Psoas muscle (tissue), 8 donors: ENCODE measurements at places on chromosomes 2 and 18. TPM values are rescaled to one million over a fixed set of nuclear protein-coding genes. Genes with fewer than 3 reads are reported as not detected.
A peak's percentile ranks its signal among the peaks of the same experiment; 100 is the strongest.

The GNLY gene
- total RNA-seq = 20.0 TPM

The KLF11 gene
- 17.6 TPM for total RNA-seq

The CLEC4F gene
- not detected for total RNA-seq

The MAP3K19 gene
- not detected for total RNA-seq

The NR4A2 gene
- total RNA-seq = 2.3 TPM

The CKAP2L gene
- total RNA-seq = 0.05 TPM

The MFSD6 gene
- total RNA-seq = 5.0 TPM

The CFAP65 gene
- total RNA-seq = not detected

The SCN7A gene
- 4.9 TPM for total RNA-seq

DNA sequence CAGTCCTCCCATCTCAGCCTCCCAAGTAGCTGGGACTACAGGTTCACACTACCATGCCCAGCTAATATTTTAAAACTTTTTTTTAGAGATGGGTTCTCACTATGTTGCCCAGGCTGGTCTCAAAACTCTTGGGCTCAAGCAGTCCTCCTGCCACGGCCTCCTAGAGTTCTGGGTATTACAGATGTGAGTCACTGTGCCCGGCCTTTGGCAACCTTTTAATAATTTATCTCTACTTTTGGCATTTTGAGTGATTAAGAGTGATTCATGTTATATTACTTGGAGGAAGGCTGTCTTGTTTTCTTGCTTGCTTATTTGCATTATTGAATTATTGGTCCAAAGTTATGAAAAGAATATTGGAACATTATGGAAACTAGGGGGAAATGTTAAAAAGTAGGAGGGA is 24.3 kb downstream of the NCOA1 start:
- no peak overlapping the region for H3K4me3 ChIP-seq
- H3K36me3 ChIP-seq = no peaks in the 10 kb centered on the region
- H3K4me1 ChIP-seq = peaks cover 45% of the 10 kb centered on the region
- H3K27ac ChIP-seq = no peak overlapping the region

DNA sequence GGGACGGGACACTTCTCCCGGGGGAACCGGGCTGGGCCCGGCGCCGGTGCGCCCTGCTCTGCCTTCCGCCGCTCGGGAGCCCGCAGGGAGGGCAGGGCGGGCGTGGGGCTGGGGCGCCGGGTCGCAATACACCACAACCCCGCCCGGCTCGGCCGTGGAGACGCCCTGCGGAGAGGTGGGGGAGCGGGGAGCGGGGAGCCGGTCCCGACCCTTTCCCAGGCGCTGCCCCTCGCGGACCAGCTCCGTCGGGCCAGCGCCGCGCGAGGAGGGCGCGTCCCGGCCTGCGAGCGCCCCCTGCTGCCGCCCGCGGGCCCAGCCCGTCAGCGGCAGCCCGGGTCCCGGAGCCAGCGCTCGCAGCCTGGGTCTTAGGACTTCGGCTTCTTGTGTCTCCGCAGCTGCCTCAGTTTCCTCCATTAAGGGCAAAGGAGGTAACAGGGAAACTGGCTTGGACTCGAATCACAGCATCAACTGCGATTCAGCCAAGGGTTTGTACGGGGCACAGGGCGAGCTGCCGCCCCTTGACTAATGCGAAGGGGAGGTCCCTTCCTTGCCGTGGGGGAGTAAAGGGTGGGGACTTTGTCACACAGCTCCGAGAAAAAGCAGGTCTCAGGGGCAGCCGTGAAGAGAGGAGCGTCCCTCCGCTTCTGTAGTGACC is 635 bp upstream of the ADRA2B start:
- H3K36me3 ChIP-seq = no peaks in the 10 kb centered on the region
- H3K27me3 ChIP-seq = peaks cover 23% of the 10 kb centered on the region
- DNase-seq = peak; percentile 67
- no peak overlapping the region for H3K27ac ChIP-seq
- H3K4me3 ChIP-seq = peak overlapping the region; percentile 66
- peaks cover 6% of the 10 kb centered on the region for H3K4me1 ChIP-seq

GRCh38 chr2:57869758-57870344 is 176.8 kb upstream of the VRK2 start:
- no peaks in the 10 kb centered on the region for H3K27me3 ChIP-seq
- H3K27ac ChIP-seq = no peak overlapping the region
- DNase-seq = no peak

DNA sequence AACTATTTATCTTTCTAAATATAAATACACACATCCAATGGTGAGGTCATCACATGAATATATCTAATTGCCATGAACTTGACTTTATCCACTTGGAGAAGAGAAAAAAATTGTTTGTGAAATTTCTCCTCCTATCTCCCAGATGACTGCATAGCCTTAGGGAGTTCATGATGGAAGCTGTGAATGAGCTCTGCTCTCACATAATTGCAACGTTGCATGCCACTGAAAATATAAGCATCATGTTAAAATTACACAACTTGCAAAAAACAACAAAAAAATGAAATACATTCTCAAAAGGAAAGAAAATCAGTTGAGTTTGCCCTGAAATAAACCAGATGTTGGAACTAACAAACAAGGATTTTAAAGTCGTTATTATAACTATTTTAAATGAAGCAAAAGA is 50.6 kb upstream of the OSR1 start:
- no peak overlapping the region for H3K27ac ChIP-seq
- H3K4me1 ChIP-seq = no peaks in the 10 kb centered on the region
- H3K4me3 ChIP-seq = no peak overlapping the region
- no peak for DNase-seq
- H3K27me3 ChIP-seq = no peaks in the 10 kb centered on the region

DNA sequence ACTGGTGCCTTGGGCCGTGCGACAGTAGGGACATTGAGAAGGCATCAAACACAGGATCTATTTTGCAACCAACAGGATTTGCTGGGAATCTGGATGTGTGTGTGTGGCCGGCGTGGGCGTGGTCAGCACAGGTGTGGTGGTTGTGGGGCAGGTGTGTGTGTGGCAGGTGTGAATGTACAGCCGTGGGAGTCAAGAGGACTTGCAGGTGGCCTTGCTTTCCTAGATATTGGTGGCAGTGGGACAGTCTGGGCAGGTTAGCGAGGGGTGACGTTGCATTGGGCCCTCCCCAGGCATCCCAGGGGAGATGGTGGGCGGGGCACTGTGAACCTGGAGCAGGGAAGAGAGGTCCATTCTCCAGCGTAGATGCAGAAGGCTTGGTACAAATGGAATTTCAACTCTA is 3.2 kb upstream of the LIMS2 start:
- no peak overlapping the region for H3K4me3 ChIP-seq
- no peaks in the 10 kb centered on the region for H3K36me3 ChIP-seq
- H3K4me1 ChIP-seq = peaks cover 9% of the 10 kb centered on the region
- peaks cover 12% of the 10 kb centered on the region for H3K27me3 ChIP-seq
- no peak overlapping the region for H3K27ac ChIP-seq
- no peak for DNase-seq

- no peaks in the 10 kb centered on the region for H3K27me3 ChIP-seq
- H3K36me3 ChIP-seq = no peaks in the 10 kb centered on the region
- no peak overlapping the region for H3K4me3 ChIP-seq
- peaks cover 13% of the 10 kb centered on the region for H3K4me1 ChIP-seq
- H3K27ac ChIP-seq = no peak overlapping the region
- no peak for DNase-seq
These were observed 51.3 kb upstream of the CAB39 start for GRCh38 chr2:230661072-230661957.

GRCh38 chr2:95008306-95008705 is 17.2 kb upstream of the MAL start:
- H3K4me1 ChIP-seq = no peaks in the 10 kb centered on the region
- peak; percentile 12 for DNase-seq
- no peaks in the 10 kb centered on the region for H3K27me3 ChIP-seq
- no peak overlapping the region for H3K27ac ChIP-seq

DNA sequence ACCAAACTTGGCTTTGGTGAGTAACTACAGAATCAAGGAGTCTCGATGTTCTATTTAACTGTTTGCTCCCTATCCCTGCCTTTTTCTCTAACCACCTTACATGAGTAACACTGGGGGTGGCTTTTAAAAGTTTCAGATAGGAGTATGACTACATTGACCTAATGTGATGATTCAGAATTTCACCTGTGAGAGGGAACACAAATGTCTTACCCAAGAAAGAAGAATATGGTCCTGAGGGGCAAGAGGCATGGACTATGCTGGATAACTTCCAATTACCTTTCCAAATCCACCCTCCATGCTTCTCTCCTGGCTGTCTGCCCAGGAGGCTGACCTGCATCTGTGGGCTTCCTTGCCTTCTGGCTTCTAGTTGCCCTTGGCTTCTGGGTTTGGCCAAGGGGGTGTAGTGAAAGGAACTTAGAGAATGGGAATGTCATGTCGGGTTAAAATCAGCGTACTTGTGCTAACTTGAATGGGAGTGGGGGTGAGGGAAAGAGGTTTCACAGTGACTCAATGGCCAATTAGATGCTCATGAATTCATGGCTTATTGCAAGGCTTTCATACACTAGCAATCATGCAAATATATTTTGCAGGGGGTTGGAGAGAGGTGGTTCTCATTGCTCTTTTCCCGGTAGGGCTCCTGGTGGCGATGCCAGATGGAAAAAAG is 5.3 kb upstream of the IL36G start:
- no peaks in the 10 kb centered on the region for H3K27me3 ChIP-seq
- no peak overlapping the region for H3K27ac ChIP-seq
- no peak for DNase-seq

DNA sequence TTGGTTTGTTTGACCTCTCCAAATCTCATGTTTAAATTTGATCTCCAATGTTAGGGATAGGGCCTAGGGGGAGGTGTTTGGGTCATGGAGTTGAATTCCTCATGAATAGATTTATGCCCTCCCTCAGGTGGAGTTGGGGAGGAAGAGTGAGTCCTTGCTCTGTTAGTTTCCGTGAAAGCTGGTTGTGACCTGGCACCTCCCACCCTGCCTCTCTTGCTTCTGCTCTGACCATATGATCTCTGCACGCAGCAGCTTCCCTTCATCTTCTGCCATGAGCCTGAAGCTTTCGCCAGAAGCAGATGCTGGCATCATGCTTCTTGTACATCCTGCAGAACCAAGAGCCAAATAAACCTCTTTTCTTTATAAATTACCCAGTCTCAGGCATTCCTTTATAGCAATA is 231.6 kb upstream of the ERBB4 start:
- H3K27me3 ChIP-seq = no peaks in the 10 kb centered on the region
- no peak overlapping the region for H3K27ac ChIP-seq
- H3K4me1 ChIP-seq = no peaks in the 10 kb centered on the region
- H3K36me3 ChIP-seq = no peaks in the 10 kb centered on the region
- H3K4me3 ChIP-seq = no peak overlapping the region

GRCh38 chr2:48343571-48344440 is 186.1 kb upstream of the STON1 start:
- no peaks in the 10 kb centered on the region for H3K27me3 ChIP-seq
- H3K27ac ChIP-seq = peak overlapping the region; percentile 43
- no peaks in the 10 kb centered on the region for H3K36me3 ChIP-seq
- DNase-seq = no peak
- H3K4me1 ChIP-seq = peaks cover 43% of the 10 kb centered on the region

- H3K27me3 ChIP-seq = no peaks in the 10 kb centered on the region
- peak overlapping the region; percentile 91 for H3K4me3 ChIP-seq
- peaks cover 17% of the 10 kb centered on the region for H3K4me1 ChIP-seq
- peak overlapping the region; percentile 80 for H3K27ac ChIP-seq
- peak; percentile 89 for DNase-seq
These were observed 858 bp downstream of the KCNS3 start for GRCh38 chr2:17879137-17879912.

GRCh38 chr2:204827701-204828590 is 282.7 kb downstream of the PARD3B start:
- no peaks in the 10 kb centered on the region for H3K36me3 ChIP-seq
- DNase-seq = no peak
- no peaks in the 10 kb centered on the region for H3K4me1 ChIP-seq
- no peaks in the 10 kb centered on the region for H3K27me3 ChIP-seq
- no peak overlapping the region for H3K27ac ChIP-seq

GRCh38 chr2:99403524-99403923 is 66.3 kb downstream of the EIF5B start:
- peaks cover 100% of the 10 kb centered on the region for H3K36me3 ChIP-seq
- H3K4me1 ChIP-seq = peaks cover 16% of the 10 kb centered on the region
- no peak for DNase-seq
- H3K27me3 ChIP-seq = no peaks in the 10 kb centered on the region
- H3K27ac ChIP-seq = no peak overlapping the region

- H3K4me1 ChIP-seq = no peaks in the 10 kb centered on the region
- no peak for DNase-seq
- H3K4me3 ChIP-seq = no peak overlapping the region
- H3K36me3 ChIP-seq = no peaks in the 10 kb centered on the region
These were observed 163.5 kb downstream of the PID1 start for GRCh38 chr2:229107601-229108000.

DNA sequence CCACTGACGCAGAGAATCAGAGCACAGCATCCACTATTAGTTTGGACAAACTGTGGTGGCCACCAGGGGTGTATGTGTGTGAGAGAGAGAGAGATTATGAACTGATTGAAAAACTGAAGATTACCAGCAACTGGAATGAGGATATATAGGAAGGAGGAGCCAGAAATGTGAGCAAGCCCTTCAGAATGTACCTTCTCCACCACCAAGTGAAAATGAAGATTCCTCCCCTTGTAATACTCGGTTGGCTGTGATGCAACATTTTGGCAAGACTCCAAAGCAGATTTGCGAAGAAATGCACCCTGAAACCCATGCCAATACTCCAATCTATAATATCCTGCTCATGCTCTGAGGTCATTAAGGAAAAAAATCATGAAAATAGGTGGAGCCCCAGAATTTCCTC is 121.2 kb upstream of the SLC35G4 start:
- H3K27ac ChIP-seq = no peak overlapping the region
- no peaks in the 10 kb centered on the region for H3K4me1 ChIP-seq
- DNase-seq = no peak
- H3K4me3 ChIP-seq = no peak overlapping the region
- H3K27me3 ChIP-seq = no peaks in the 10 kb centered on the region

DNA sequence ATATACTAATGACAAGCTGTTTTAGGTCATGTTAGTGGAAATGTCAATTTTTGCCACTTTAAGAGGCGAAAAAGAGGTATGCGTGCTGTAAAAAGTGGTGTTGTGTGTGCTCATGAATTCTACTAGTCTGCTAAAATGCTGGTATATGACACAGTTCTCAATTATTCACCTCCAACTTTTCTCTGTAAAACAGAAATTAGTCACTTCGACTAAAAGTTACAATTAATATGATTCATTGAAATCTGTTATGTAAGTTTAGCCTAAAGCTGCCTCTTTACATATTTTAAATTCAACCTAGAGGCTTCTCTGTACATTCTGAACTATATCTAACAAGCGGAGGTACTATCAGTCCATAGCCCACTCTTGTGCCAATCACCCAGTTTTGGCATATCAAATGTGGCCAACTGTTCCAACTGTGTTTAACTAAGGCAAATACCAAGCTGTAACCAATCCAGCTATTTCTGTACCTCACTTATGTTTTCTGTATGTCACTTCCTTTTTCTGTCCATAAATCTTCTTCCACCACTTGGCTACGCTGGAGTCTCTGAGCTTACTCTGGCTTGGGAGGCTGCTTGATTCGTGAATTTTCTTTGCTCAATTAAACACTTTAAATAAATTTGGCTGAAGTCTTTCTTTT is 20.8 kb downstream of the BAZ2B start:
- H3K36me3 ChIP-seq = no peaks in the 10 kb centered on the region
- H3K27me3 ChIP-seq = no peaks in the 10 kb centered on the region
- H3K4me1 ChIP-seq = no peaks in the 10 kb centered on the region
- no peak for DNase-seq
- H3K4me3 ChIP-seq = no peak overlapping the region
- H3K27ac ChIP-seq = no peak overlapping the region

- no peak overlapping the region for H3K4me3 ChIP-seq
- H3K27me3 ChIP-seq = no peaks in the 10 kb centered on the region
- no peaks in the 10 kb centered on the region for H3K36me3 ChIP-seq
- no peak for DNase-seq
- peaks cover 26% of the 10 kb centered on the region for H3K4me1 ChIP-seq
These were observed 277.5 kb downstream of the KCNS3 start for GRCh38 chr2:18156002-18156401.

- H3K4me3 ChIP-seq = no peak overlapping the region
- no peaks in the 10 kb centered on the region for H3K27me3 ChIP-seq
- H3K27ac ChIP-seq = no peak overlapping the region
- no peaks in the 10 kb centered on the region for H3K4me1 ChIP-seq
These were observed 12.9 kb downstream of the CCL20 start for GRCh38 chr2:227826563-227826962.
